ENCODE measurements at places on chromosomes 6 and 20.

- peak; percentile 80 for DNase-seq
Observed at GRCh38 chr20:4108495-4109306, 93.3 kb upstream of the RNF24 start.

DNA sequence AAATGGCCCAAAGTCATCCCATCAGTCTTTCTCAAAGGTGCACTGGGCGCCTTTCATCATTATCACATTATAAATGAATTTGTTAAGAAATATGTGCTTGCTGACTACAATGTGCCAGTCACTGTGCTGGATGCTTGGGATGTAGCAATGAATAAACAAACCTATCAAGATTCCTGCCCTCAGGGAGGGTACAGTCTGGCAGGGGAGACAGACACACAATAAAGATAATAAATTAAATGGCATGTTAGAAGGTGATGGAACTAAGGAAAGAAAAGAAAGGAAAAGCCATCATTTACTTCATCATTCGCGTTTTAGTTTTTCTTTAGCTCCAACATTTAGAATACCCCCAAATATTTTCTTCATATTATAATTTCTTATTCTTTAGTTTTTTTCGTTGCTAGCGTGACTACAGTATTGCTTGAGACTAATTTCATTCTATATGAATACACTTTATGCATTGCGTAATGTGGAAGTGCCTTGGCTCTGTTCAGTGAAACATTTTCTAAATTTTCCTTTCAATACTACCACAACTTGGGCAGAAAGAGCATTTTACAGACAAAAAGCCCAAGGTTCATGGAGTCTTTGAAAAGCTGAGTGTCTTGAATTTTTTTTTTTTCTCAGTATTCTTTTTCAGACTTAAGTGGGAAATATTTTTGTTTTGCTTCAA is 48.7 kb upstream of the CITED2 start:
- no peak for DNase-seq

DNA sequence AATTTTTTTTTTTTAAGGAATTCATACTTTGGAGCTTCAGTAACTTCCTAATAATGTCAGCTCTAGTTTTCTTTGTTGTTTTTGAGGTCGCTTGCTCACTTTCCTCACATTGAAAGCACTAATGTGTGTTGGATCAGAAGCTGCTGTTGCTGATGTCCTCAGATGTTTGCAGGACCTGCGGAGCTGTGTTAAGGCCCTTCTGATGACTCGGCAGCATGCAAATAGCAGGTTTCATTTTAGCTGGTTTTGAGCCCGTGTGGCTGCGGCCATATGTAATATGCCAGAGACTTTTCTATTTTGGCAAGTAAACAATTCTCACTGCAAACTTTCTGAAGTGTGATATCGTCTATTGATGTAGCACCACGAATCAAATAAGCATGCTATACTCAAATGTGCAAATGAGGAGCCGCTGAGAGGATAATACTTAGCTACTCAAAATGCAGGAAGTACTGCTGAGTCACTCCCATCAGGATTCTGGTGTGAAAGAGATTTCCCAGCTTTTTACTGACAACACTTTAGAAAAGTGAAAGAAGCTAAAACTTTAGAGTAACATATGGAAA is 187.8 kb downstream of the SASH1 start:
- no peak for DNase-seq

DNA sequence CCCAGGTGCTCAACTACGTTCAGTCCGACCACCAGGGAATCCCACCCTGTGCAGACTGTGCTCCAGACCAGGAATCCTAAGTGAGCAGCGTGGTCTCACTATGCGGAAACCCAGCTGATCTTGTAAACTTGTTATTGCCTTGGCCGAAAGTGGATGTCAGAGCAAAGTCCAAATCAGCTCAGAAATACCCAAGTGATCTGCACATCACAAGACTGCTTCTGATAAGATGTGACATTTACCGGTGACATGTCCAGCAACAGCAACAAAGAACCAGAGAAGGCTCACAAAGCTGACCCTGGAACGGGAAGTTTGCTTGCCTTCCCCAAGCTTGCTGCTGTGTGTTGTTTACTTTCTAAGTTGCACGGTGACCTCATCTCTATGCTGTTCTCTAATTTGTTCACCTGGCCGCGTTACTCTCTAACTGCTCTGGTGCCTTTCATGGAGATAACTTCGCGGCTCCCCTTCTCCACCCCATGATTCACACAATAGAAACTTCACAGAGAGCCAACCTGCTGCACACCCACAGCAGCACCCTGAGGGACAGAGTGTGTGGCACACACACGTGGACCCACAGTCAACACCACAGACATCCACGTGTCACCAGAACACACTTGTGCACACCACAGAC is 1.7 kb downstream of the BNIP5 start:
- peak; percentile 72 for DNase-seq

DNA sequence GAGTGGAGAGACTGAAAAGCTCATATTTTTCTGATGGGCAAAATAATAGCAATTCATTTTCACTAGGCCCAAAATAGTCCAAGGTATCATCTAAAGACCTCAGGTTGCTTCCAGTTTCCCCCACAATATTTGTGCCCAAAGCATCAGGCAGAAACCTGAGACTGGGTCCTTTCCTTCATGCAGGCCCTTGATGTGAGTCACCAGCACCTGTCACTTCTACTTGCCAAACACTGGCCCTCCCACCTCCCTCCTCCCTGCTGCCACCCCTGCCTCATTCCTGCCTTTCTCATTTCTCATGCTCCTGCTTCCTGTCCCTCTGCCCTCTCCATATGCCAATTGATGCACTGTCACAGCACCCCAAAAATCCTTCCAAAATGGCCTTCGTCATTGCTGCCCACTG is 230.4 kb upstream of the CST7 start:
- DNase-seq = no peak

DNA sequence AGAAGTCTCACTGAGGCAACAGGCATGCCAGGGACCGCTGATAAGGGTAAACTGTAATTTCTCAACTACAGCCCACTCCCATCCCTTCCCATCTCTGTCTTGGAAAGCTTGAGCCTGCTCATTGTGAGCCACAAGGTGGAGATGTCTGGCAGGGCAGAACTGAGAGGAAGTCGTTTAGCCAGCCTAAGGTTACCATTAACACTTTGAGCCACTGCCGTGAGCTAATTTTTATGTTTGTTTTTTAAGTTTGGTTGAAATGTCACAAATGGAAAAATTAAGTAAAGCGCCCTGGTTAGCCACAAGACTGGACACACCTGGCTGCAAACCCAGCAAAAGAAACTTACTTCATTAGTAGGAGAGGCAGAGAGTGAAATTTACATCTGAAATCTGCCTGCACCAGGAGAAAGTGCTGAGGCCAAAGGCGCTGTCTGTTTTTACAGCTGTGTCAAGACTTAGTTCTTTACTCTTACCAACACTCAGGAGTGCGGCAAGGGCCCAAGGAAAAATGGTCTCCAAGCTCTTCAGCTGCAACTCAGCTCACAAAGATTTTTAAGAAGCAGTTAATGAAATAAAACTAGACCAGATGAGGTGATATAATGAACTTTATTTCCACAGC is 50.0 kb upstream of the FAM83C start:
- DNase-seq = no peak

GRCh38 chr6:57075092-57075491 is 14.9 kb upstream of the ZNF451 start:
- DNase-seq = no peak

GRCh38 chr20:46936415-46937156 is 41.9 kb downstream of the EYA2 start:
- no peak for DNase-seq

GRCh38 chr6:43575105-43575771 is 600 bp downstream of the XPO5 start:
- peak; percentile 16 for DNase-seq

DNA sequence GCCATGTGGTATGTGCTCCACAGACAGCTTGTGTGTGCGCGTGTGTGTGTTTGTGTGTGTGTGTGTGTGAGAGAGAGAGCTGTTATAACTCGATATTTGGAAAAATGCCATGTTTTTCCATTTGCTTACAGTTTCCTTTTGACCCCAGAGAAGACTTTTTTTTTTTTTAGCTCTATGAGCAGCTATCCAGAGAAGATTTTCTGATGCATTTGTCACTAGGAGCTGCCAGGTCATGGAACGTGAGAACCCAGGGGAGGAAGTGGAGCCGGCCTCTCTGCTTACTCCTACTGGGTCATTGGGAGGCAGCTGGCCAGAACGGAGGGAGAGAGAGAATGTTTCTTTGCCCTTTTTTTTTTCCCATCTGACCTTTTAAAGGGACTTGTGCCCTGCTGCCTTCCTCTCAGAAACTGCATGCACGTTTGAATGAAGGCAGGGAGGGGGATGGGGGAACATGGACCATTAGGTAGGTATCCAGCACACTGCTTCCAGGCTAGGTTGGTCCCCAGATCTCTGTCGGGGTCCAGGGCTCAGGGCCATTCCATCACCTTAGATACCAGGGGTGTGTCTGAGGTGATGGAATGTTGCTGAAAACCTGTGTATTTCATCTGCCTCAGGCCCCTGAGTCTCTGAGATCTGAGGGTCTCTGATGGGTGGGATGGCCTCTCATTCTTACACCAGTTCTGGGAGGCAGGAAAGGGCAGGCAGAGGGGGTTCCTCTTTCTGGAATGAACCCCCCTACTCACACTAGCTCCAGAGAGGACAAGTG is 11.2 kb upstream of the MRPS18A start:
- no peak for DNase-seq

DNA sequence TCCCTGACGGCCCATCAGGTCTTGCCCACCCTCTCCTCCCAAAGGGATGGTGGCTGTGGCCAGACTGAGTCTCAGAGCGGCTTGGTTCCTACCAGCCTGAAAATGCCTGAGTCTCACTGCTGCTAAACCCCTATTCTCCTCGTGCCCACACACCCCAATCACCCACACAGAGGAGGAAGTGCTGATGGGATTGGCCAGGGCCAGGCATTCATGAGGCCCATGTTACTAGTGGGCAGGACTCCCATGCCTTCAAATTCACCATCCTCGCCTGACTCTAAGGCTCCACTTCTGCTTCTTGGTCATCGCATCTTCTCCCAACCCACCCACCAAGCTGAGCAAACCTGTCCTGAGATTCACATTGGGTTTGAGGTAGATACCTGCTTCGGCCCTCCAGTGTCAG is 80.1 kb upstream of the CST7 start:
- DNase-seq = no peak

- DNase-seq = no peak
Observed at GRCh38 chr20:56278196-56278595, 29.7 kb downstream of the MC3R start.

DNA sequence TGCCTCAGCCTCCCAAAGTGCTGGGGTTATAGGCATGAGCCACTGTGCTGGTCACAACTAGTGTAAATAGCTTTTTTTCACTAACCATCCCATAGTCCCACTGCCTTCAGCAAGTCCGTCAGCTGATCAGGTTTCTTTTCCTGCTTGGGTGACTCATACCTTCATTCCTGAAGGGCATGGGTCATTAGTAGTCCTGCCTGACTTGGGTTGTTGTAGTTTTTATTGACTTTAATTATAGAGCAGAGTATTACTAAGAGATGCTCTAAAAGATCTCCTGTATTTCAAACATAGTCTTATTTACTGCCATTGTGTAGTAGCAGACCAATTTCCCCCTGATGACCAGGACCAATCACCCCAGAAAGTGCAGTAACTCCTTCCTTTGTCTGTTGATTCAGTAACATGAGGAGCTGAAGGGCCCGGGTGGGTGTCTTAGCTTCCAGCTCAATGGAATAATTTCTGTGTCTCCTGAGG is 25.8 kb downstream of the HLA-C start:
- peak; percentile 78 for DNase-seq

GRCh38 chr6:167113047-167113754 is 9.7 kb upstream of the CCR6 start:
- DNase-seq = no peak

GRCh38 chr20:46073443-46073842 is 16.3 kb downstream of the NCOA5 start:
- no peak for DNase-seq

DNA sequence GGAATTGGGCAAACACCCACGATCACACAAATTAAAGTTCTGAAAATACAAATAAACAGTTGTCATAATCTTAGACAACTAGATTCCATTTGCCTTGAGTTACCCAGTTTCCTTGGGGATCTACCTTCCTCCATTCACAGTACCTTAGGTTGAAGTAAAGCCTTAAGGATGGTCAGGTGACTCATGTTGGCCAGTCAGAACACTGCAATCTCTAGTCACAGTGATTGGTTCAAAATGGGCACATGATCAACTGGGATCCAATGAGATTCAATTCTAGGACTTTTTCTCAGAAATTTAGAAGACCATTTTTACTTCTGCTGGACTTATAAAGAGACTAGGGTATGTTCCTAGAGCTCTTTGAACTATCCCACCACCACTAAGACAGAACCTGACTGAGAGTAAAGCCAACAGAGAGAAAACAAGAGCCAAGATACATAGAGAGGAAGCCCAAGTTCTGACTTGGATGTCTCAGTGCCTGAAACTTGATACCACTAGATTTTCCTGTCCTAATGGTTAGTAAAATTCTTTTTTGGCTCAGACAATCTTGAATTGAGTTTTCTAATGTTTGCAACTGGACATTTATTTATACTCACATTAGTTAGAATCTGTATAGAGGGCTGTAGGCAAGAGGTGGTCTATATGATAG is 8.6 kb upstream of the CLIC5 start:
- DNase-seq = no peak

DNA sequence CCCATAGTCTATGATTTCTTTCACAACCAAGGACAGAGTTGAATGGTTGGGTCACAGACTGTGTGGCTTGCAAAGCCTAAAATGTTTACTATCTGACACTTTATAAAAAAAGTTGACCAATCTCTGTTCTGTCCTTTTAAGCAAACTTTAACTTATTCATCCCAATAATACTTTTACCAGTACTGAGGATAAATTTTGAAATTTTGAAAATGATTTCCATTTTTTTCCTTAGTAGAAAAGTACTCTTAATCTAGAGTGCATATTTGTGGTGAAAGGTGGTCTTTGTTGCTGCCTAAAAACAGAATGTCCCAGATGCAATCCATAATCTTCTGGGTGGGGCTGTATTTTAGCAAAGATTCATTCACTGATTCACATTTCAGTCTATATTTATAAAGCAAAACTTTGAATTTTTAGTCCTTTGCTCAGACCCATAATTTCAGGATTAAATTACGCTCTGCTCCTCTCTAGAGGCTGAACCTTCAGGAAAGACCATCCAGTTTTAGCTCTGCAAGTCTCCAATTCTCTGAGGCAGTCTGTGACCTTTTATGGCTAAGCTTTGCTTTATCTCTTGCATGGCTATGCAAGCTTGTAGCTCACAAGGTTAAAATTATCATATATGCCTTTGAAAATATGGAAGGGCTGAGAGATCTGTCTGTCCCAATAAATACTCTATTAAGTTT is 573.5 kb downstream of the COL12A1 start:
- DNase-seq = no peak

GRCh38 chr6:42813074-42813645 is 31.3 kb downstream of the BICRAL start:
- no peak for DNase-seq

GRCh38 chr6:129645830-129646579 is 64.0 kb downstream of the ARHGAP18 start:
- no peak for DNase-seq

- DNase-seq = peak; percentile 2
Observed at GRCh38 chr6:4388675-4389074, 253.3 kb upstream of the ECI2 start.
